ENCODE measurements at places on chromosomes 2 and 18.

GRCh38 chr18:62420513-62421209, 95.6 kb downstream of the TNFRSF11A start:
- no peak for DNase-seq

GRCh38 chr2:198277181-198277580, 472.8 kb downstream of the PLCL1 start:
- no peak for DNase-seq

- DNase-seq = peak; percentile 45
These were observed 47.3 kb downstream of the C2orf42 start for GRCh38 chr2:70143314-70144150.

DNA sequence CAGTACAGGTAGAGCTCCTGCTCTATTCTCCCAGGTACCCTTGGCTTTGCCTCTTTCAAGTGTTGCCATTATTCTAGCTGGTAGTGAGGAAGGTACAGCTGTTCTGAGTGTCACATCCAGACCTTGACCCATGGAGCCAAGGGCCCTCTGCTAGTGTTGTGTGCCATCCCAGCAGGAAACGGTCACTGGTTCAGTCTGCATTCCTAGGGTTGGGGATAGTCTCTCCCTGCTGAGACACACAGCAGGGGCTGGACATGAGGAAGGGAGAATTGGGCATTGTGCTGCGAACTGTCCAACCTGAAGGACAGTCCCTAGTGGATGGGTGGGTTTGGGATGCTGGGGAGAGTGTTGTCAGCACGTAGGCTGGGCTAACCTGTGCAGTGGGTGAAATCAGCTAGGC, 59.1 kb downstream of the FARP2 start:
- no peak for DNase-seq

- DNase-seq = no peak
These were observed 9.0 kb upstream of the SLC20A1 start for GRCh38 chr2:112636605-112637288.

GRCh38 chr2:36403675-36404230, 48.2 kb downstream of the CRIM1 start:
- no peak for DNase-seq

DNA sequence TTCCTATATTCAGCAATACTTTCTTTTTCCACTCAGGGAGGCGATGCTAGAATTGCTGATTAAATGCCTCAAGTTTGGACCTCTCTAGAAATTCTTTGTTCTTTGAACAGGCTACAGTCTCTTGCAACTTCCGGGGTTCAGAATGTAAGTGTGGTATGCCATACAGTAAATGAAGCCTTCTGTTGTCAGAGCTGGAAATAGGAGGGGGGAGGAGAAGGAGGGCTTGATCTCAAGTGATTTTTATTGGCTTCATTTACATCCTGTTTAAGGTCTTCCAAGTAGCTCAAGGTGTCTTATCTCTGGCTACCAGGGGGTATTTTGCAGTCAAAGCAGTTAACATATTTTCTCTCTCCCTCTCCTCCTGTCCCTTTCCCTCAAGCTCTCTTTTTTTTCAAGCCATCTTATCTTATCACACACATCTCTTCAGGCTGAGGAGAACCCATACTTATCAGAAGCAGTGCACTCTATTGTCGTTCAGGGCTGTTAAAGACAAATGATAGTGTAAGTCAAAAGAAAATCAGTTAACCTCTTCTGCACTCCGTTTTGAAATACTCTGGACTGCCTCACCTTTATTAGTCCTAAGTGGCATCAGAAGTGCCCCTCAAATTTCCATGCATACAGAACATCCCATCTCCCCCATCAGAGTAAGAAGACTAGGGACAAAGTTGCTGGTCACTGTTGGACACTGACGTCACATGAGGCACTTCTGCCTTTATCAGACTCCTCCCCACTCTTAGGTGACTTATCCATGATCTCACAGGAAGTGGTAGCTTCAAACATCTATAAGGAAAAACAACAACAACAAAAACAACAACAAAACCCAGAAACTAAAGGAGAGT, 112.2 kb downstream of the ZNF521 start:
- DNase-seq = no peak

DNA sequence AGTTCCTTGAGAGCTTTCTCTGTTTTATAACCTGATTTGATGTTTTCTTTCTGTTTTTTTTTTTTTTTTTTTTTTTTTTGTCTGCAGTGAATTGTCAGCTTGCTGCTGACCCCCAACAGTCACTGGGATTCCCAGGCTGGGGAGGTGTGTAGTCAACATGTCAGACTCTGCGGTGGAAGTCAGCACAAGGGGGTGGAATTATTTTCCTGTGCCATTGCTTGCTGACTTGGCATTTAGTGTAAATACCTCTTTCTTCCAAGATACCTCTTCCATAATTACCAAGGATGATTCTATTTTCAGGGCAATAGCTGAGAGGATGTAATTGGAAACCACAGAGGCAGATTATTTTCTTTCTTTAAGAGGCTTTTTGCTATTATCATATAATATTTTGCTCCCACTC, 266.3 kb downstream of the CCDC85A start:
- no peak for DNase-seq

DNA sequence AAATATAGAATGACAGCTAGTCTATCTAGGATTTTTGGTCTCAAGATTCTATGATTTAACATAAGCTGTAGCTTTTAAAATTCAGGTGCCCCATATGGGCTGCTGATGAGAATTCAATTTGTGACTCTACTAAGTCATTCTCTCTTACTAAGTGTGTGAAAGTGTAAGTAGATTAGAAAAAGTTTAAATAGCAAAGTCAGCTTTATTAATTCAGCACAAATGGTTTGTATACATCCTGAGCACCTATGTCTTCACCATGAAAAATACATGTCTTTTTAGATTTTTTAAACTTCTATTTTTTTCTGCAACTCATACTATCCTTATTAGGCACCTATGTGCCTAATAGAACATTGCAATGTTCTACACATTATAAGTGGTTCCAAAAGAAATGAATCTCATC, 157.1 kb downstream of the METTL4 start:
- no peak for DNase-seq

- DNase-seq = no peak
These were observed 111.7 kb upstream of the DYNAP start for GRCh38 chr18:54479365-54479764.

- no peak for DNase-seq
These were observed 288.8 kb upstream of the HS6ST1 start for GRCh38 chr2:128607440-128607839.

- no peak for DNase-seq
These were observed 24.2 kb upstream of the RHOB start for GRCh38 chr2:20422402-20423271.

GRCh38 chr18:34159691-34160185, 65.0 kb downstream of the NOL4 start:
- DNase-seq = no peak

DNA sequence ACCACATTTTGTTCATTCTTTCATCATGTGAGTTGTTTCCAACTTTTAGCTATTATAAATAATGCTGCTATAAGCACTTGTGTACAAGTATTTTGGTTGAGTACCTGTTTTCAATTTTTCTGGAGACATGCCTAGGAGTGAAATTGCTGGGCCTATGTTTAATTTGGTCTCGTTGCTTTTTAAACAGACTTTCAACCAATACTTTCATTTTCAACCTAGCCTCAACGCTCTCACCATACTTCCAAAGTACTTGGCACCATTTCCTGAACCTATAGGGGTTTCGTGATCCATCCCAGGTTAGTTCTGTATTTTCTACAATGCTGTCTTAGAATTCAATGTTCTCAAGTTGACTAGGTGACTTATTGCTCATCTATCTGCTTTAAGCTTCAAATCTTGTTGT, 126.1 kb downstream of the SRBD1 start:
- no peak for DNase-seq

- DNase-seq = no peak
These were observed 261.7 kb upstream of the TNP1 start for GRCh38 chr2:217121565-217121964.

DNA sequence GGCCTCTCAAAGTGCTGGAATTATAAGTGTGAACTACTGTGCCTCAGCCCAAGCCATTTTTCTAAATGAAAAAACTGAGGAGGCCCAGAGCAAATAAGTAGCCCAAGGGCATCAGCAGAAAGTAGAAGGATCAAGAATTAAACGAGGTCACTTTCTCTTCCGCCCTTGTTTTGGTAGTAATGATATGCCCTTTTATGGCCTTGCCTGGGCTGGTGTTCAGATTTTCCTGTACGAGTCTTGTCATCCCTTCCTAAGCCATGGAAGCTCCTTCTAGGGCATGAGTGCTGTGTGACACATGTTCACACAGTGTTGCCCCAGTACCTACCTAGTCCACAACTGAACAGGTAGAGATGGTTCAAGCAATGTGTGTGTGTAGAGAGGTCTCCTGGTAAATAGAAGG, 6.6 kb downstream of the HPCAL1 start:
- no peak for DNase-seq

- peak; percentile 20 for DNase-seq
These were observed 1.6 kb downstream of the INHBB start for GRCh38 chr2:120347396-120348060.

- no peak for DNase-seq
These were observed 24.2 kb upstream of the TANK start for GRCh38 chr2:161135951-161136593.

GRCh38 chr2:128520791-128521190, 202.1 kb upstream of the HS6ST1 start:
- no peak for DNase-seq

GRCh38 chr2:222798528-222798927, 62.3 kb upstream of the ACSL3 start:
- no peak for DNase-seq

- no peak for DNase-seq
These were observed 108.4 kb upstream of the MCFD2 start for GRCh38 chr2:47024046-47024445.

DNA sequence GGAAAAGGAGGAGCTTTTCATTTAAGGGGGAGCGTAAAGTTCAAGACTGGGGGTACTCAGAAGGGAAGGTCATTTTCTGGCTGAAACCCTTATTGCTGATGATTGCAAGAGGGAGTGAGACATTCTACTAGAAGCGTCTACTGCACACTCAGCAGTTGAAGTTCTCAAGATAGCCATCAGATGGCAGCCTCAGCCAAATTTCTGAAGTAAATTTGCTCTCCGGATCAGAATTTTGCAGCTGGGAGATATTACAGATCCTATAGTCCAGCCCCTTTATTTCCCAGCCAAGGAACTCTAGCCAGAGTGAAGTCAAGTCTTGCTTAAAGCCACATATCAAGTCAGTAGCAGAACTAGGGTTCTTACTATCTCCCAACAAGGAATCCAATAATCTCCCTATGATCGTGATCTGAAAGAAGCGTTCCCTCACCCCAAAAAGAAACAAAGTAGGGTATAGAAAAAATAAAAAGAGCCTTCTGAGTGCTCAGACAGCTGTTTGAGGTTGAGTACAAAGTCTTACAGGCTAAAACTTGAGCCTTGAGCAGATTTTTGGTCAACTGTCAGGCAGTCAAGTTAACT, 24.0 kb downstream of the RAX start:
- peak; percentile 72 for DNase-seq

GRCh38 chr18:68172842-68173549, 541.9 kb downstream of the TMX3 start:
- DNase-seq = no peak

GRCh38 chr18:30280861-30281470, 761.6 kb downstream of the DSC3 start:
- DNase-seq = peak; percentile 78

- no peak for DNase-seq
These were observed 75.2 kb upstream of the SLC14A2 start for GRCh38 chr18:45540125-45540524.

GRCh38 chr2:234826681-234827080, 125.1 kb upstream of the SH3BP4 start:
- DNase-seq = no peak

- DNase-seq = no peak
These were observed 688.9 kb upstream of the NRXN1 start for GRCh38 chr2:51720826-51721225.

- DNase-seq = no peak
These were observed 228.6 kb upstream of the EPAS1 start for GRCh38 chr2:46068636-46069035.

DNA sequence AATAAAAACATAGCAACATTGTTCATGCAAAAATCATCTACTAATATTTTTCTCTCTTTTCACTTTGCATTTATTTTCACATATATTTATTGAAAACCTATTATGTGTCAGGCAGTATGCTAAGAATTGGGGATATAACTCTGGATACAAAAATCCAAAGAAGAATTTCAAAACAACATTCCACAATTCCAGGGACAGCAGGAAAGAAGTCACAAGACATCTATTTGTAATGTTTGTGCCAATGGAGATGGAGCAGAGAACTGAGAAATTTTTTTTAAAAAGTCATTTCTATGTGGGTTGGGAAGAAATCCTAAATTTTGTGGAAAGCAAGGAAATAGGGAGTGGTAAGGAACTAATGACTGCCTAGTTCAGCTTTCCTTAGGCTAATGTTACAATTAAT, 128.6 kb upstream of the TLK1 start:
- DNase-seq = no peak

DNA sequence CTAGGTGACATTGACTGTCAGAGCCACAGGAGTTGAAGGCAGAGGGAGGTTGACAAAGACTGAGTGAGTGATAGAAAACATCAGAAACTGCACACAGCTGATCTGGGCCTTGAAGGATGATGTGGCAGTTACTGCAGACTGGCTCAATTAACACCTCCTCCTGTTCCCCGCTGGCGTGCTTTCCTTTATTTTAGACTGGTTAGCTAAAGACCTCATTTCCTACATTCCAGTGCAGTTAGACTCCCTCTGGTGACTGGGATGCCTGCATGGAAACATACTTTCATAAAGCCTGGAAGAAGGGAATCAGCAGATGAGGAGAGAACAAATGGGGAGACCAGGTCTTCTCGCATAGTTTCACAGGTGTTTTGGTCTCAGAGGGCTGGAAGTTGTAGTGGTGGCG, 7.1 kb downstream of the TPGS2 start:
- DNase-seq = no peak

GRCh38 chr18:62088156-62088555, 98.7 kb downstream of the PIGN start:
- no peak for DNase-seq

- DNase-seq = no peak
These were observed 567 bp downstream of the VWA3B start for GRCh38 chr2:98087447-98088020.

- no peak for DNase-seq
These were observed 27.2 kb upstream of the FAM136A start for GRCh38 chr2:70328921-70329561.

GRCh38 chr2:206979365-206979764, 40.0 kb downstream of the CPO start:
- no peak for DNase-seq

GRCh38 chr2:177265824-177266817, 1.6 kb upstream of the NFE2L2 start:
- peak; percentile 56 for DNase-seq

- no peak for DNase-seq
These were observed 191.0 kb downstream of the GLI2 start for GRCh38 chr2:120926463-120927264.

- no peak for DNase-seq
These were observed 6.9 kb upstream of the TMEM87B start for GRCh38 chr2:112048236-112048592.

GRCh38 chr18:80022613-80023012, 11.6 kb upstream of the RBFA start:
- DNase-seq = peak; percentile 2

- no peak for DNase-seq
These were observed 1115.9 kb upstream of the ZEB2 start for GRCh38 chr2:145635706-145636427.
